ENCODE measurements at places on chromosomes 11 and 22.

GRCh38 chr11:67544616-67545242, 21.5 kb upstream of the CABP2 start:
- DNase-seq: no peak

DNA sequence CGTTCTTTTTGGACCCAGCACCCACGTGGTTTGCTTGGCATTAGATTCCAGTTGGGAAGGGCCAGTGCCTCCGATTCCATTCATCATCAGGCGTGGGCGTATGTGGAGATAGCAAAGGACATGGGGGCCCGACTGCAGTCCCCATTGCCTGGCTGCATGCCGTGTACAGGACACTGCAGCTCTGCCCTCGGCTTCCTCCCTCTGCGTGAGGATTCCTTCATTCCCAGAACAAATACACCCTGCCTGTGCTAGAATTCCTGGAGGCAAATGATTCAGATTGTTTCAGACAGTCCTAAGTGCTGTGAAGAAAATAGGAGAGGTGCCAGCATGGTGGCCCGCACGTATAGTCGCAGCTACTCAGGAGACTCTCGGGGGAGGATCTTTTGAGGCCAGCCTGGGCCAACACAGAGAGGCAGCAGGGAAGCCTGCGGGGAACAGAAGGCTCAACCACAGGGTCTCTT, 15.4 kb downstream of the DERL3 start:
- DNase-seq: no peak

GRCh38 chr11:120122924-120123683, 14.8 kb downstream of the TRIM29 start:
- no peak for DNase-seq

- DNase-seq: no peak
These were observed 114.1 kb downstream of the MAML2 start for GRCh38 chr11:96228910-96229309.

DNA sequence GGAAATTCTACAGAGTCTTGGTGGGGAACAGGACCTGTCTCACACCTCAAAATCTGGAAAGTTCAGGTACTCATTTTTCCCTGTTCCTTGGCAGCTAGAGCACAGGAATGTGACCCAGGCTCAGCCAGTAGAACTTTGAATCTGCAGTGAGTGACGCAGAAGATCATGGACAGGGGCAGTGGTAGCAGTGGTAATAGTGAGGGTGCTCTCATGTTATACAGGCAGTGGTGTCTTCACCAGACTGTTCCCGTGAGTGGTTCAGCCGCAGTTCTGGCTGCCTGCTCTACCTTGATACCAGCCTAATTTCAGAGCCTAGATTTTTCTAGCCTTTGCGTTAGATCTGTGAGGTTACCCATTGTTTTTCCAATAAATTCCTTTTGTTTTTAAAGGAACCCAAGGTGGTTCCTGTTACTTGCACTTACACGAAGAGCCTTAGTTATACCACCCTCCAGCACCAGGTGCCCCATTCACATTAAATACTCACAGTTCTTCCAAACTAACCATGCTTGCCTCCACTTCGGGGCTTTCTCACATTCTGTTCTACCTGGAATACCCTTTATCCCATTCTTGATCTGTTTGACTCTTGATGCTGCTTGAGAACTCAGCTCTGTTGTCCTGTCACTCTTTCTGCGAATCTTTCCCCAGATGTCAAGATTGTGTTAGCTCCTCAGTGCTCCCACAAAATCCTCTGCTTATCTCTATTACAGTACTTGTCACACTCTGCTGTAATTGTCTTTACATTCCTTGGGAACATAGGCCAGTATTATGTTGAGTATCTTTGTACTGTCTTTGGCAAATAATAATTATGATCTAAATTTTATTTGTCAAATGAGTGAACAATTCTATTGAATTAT, 47.8 kb downstream of the SWAP70 start:
- DNase-seq: no peak

DNA sequence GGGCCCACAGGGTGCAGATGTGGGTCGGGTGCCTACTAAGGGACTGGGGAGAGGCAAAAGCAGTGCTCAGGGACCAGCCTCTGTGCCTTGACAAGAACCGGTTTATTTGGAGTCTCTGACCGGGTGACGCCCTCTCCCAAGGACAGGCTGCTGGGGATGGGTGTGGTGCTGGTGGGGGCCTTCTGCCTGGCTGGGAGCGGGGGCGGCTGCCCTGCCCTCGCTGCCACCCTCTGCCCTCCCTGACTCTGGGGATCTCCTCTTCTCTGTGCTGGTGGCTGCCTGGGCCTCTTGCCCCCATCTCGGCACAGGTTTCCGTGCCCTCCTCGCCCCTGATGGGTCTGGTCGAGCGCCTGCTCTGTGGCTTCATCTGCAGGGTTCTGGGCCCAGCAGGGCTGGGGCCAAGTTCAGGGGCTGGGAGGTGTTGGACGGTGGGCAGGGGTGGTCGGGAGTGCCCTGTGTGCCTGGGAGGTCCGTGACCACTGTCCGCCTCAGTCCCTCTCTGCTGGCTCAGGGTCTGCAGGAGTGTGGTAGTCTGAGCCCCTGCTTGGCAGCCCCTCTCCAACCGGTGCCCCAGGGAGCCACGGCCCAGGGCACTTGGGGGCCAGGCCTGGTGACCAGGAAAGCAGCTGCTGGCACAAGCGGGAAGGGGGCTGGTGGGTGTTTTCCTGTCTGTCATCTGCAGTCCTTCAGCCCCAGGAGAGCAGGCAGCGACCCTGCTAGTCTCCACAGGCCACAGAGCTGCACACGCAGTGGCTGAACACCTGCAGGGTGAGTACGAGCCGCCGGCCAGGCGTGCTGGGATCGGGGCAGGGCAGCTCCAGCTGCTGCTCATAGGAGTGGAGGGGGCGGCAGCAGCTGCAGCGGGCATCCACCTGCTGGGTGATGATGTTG, 23.5 kb downstream of the MUC6 start:
- no peak for DNase-seq

GRCh38 chr22:17734187-17734586, 40.1 kb downstream of the BID start:
- DNase-seq: no peak

- no peak for DNase-seq
These were observed 35.3 kb upstream of the KCNQ1OT1 start for GRCh38 chr11:2735053-2735589.

DNA sequence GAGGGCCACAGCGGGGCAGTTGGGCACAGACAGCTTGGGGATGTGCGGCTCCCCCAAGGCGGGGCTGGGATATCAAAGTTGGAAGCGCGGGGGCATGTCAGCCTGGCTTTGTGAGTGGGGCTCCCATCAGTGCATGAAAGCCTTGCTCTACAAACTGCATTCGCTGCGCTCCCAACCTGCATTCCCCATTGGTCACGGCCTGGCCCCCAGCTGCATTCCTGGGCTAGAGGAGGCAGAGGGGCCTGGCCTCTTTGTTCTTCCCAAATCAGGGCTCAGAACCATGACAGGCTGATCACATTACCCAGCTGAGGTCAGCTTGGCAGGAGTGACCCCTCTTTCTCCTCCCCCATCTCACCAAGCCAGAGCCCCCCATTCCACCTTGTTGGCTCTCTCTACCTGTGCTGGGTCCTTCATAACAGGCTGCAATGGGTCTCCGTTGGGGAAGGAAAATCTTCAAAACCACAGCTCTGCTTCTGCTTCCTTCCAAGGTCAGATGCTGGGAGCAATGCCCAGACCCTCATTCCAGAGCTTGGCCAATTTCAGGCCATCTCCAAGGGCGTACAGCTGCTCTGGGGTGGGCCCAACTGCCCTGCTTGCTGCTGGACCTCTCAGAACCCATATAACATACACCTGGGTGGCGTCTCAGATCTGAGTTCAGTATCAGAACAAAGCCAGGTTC, 38.7 kb upstream of the CDON start:
- no peak for DNase-seq

DNA sequence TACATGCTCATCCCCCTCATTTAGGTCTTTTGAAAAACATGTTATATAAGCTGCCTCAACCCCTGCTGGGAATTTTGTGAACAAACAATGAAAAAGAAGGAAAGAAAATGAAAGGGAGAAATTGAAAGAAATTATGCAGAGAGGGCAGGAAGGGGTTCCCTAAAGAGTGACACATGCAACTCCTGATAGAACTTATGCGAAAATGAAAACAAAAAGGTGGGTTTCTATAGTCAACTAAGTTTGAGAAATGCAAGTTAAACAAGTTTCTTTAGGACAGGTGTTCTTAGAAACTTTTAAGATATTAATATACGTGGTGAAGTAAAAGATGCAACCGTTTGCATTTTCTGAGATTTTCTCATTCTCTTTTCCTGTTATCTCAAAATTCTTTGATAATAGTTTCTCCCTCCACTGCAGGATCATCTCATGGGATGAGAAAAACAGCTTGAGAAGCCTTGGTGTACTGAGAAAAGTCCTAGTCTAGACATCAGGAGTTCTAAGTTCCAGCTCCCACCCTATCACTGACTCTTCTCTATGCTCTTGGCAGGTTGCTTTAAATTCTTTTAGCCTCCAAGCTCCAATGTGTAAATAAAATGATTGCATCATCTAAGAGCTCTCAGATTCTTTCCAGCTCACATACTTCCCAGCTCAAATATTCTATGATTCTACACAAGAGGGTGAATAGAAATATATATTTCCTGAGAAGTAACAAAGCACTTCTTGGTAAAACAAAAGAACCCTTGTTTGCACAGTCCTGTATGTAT, 109.2 kb downstream of the FAM76B start:
- DNase-seq: no peak

GRCh38 chr11:63212742-63213141, 30.7 kb downstream of the SLC22A25 start:
- no peak for DNase-seq

GRCh38 chr22:47432683-47433082, 670.2 kb downstream of the TBC1D22A start:
- no peak for DNase-seq

GRCh38 chr11:12402025-12402424, 24.7 kb downstream of the PARVA start:
- no peak for DNase-seq

- no peak for DNase-seq
These were observed 6.2 kb downstream of the ALG12 start for GRCh38 chr22:49911881-49912625.

- DNase-seq: no peak
These were observed 25.1 kb upstream of the FJX1 start for GRCh38 chr11:35593143-35593542.

DNA sequence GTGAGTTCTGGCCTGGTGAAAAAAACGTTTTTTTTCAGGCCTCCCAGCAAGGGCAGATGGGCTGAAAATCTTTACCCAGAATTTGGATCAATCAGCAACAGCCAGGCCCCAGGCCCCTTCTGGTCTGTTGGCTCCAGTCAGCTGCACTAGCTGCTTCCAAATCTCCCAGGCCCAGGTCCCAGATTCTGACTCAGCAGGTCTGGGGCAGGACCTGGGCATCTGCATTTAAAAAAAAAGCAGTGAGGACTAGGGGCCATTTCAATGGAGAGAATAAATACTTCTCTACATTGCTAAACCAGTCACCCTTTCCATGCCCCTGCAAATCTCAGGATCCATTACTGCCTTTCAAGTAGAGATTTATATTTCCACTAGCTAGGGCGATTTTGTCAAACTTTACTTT, 4.3 kb downstream of the SLC15A3 start:
- no peak for DNase-seq

DNA sequence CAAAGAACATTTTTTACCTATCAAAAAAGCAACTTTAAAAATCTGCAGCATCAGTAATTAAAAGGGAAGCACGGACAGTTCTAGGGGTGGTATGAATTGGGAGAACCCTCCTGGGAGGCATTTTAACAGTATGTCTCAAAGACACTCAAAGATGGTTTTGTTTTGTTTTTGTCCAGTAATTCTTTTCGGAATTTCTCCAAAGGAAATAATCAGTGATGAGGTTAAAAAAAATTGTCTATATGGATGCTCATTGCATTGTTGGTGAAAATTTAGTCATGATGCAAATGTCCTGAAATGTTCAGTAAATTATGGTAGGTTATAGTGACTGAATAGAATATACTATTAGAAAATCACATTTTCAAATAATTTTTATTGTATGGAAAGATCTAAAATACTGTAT, 115.1 kb downstream of the ATXN10 start:
- no peak for DNase-seq

- DNase-seq: no peak
These were observed 1220.2 kb downstream of the JRKL start for GRCh38 chr11:97610000-97610399.

GRCh38 chr11:45805305-45806071, 539 bp downstream of the SLC35C1 start:
- no peak for DNase-seq

GRCh38 chr22:46875089-46875488, 112.6 kb downstream of the TBC1D22A start:
- DNase-seq: no peak

- no peak for DNase-seq
These were observed 577 bp upstream of the DKK3 start for GRCh38 chr11:12008790-12009616.

DNA sequence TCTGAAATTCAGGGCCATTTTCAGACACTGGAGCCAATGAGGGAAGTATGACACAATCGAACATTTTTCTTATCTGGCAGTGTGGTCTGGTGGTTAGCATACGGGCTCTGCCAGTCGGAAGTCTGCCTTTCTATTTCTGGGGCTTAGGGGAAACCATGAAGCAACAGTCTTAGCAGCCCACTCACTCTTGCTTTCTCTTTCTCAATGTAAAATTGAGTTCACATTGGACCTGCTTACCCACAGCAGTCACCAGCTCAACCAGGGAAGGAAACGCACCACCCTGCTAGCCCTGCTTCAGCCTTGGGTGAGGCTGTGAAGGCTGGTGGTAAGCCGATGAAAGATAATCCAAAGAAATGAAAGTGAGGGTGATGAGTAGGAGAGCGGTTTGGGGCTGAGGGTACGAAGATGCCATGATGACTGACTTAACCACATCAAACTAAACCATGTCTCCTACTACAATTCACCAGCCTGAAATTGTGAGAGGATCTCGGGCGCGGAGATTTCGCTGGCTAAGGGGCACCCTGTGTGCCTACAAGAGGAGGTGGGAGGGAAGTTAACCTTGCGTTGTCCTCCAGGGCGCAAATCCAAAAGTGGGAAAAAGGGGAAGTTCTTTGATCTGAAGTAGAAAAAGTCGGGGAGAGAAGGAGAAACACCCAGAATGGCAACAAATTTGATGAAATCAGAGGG, 2.0 kb upstream of the LMO2 start:
- peak; percentile 58 for DNase-seq

DNA sequence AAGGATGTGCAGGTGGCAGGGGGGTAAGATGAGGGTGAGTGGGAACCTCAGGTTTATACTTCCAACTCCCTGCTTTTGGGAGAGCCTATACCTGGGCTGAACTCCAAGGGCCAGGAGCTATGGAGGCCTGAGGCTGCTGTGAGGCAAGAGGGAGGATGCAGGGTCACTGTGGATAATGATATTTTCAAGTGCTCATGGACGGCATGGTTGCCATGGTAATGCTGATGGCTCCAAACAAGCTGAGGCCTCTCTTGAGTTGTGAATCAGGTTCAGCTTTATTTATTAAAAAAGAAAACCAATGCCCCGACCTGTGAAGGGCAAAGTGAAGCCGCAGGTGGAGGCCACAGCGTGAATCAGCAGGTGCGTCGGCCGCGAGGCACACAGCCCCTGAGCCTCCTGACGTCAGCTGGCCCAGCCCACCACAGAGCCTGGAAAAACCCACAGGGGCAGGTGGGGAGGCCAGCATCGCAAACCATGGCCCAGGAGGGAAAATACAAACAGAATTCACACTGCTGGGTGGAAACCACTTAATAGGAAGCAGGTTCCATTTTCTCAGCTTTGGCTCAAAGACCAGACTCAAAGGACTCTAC, 17.4 kb upstream of the CREB3L1 start:
- no peak for DNase-seq

All from activated naive CD8-positive, alpha-beta T cell treated with anti-CD3 and anti-CD28 coated beads, Interleukin-2, amount 50 U/mL, for 16 hours (primary cell).